ENCODE measurements at places on chromosomes 4 and X.

- DNase-seq = no peak
Observed at GRCh38 chr4:109955146-109955545, 42.5 kb downstream of the EGF start.

- no peak for DNase-seq
Observed at GRCh38 chr4:123891881-123892280, 495.3 kb downstream of the SPRY1 start.

DNA sequence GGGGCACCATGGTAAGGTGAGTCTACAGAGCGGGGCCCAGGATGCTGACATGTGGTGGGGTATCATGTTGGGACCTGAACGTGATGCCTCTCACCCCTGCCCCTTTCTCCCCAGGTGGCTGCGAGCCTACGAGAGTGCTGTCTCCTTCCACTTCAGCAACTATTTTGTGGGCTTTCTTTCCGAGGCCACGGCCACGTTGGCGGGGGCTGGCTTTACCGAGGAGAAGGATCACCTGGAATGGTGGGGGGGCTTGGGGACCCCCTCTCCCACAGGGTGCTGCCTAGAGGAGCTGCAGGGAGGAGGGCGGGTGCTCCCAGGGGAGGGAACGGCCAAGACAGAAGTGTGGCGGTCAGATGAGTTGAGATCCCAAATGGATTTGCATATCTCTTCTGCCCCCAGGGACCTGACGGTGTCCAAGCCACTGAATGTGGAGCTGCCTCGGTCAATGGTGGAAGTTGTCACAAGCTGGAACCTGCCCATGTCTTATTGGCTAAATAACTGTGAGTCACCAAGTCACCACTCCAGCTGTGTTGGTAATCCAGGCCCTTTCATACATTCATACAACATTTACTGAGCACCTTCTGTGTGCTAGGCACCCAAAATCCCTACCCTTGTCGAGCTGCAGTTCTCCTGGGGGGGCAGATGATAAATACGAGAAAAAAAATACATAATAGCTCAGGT, 5.5 kb downstream of the PORCN start:
- no peak for DNase-seq

DNA sequence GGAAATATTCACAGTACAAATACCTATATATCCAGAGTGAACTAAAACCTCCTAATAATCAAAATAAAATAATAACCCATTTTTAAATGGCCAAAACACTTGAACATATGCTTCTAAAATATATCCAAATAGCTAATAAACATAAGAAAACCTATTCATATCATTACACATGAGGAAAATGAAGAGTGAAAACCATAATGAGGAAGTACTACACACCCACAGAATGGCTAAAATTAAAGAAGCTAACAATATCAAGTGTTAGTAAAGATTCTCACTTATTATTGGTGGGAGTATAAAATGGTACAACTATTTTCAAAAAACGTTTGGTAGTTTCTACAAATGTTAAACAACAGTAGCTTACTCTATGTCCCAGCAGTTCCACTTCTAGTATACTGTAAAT, 92.1 kb downstream of the KLHL13 start:
- DNase-seq = no peak

- DNase-seq = no peak
Observed at GRCh38 chr4:54779036-54779435, 121.3 kb downstream of the KIT start.

DNA sequence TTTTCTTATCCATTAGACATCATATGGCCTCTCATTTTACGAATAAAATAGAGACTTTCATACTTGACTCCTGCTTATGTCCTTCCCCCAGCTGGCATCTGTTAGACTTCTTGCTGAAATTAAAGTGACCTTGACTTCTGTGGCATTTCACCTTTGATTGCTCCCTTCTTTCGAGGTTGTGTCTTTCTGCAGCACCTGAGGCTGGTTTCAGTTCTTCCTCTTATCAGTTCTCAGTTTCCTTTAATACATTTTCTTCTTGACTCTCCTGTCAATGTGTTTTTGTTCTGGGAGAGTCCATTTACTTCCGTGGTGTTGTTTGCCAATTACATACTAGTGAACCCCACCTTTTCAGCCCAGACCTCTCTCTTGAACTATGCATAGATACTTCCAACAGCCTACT, 81.6 kb downstream of the RBPJ start:
- DNase-seq = no peak

GRCh38 chrX:52346174-52347165, 22.4 kb upstream of the XAGE2 start:
- peak; percentile 23 for DNase-seq

DNA sequence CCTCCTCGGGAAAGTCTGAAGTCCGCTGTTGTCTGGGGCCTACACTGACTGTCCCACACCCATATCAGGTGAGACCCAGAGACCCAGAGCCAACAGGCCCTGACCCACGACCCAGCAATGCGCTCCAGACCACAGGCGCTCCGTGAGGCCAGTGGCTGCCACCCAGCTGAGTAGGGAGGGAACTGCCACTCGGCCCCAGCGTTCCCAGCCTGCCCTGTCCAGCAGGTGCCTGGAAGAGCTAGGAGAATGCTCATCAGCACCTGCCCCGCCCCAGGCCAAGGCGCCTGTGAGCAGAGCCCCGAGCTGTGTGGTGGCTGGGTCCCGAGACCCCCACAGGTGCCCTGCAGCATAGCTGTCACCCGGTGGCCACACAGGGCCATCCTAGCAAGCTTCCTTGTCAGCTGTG, 2.7 kb downstream of the SPON2 start:
- DNase-seq = no peak

GRCh38 chr4:138259824-138260223, 17.7 kb upstream of the SLC7A11 start:
- DNase-seq = no peak
